ENCODE measurements at places on chromosomes 2 and 18.

DNA sequence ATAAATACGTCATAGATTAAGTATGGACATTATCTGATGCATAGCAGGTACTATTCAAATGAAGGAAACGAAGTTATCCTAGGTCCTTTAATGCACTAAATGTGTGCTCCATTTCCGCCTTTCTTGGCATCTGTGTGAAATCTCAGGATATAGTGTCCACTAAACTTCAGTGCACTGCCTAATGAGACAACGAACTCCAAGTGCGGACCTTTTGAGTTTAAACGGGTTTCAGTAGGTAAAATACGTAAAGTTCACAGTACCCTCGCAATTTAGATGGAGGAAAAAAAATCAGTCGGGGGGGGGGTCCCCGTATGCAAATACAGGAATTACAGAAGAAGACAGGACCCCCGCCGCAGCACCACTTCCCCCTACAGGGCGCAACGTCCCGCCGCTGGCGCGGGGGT is 729 bp upstream of the REL start:
- no peaks in the 10 kb centered on the region for H3K27me3 ChIP-seq
- no peaks in the 10 kb centered on the region for H3K36me3 ChIP-seq
- peak overlapping the region; percentile 45 for H3K4me3 ChIP-seq
- peak; percentile 16 for DNase-seq
- H3K4me1 ChIP-seq = peaks cover 2% of the 10 kb centered on the region

DNA sequence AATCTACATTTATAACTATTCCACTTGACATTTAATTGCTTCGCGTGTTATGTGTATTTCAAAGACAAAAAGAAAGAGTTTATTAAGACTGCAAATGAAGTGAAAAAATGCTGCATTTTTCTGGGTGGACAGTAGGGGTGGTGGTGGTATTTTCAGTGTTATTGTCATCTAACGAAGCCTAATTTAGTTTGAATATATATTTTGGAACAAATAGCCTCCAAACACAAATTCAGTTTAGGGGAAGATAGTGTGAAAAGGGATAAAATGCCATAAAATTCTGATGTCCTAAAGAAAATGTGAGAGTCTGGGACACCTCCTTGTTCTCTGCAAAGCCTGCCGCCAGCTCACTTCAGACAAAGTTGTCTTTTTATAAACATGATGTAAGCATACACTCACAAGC is 425.1 kb downstream of the NRXN1 start:
- H3K36me3 ChIP-seq = no peaks in the 10 kb centered on the region
- H3K27me3 ChIP-seq = no peaks in the 10 kb centered on the region
- DNase-seq = no peak
- no peak overlapping the region for H3K4me3 ChIP-seq
- H3K4me1 ChIP-seq = no peaks in the 10 kb centered on the region

DNA sequence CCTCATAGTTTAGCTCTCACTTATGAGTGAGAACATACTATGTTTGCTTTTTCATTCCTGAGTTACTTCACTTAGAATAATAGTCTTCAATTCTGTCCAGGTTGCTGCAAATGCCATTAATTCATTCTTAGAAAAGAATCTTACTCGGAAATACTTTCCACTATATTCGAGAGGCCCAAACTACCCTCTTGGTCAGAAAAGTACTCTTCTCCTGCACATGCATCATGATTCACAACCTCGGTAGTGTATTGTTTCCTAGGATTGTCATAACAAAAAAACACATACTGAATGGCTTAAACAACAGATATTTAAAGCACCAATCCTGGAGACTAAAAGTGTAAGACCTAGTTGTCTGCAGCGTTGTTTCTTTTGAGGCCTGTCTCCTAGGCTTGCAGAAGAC is 364.0 kb upstream of the SLC14A2 start:
- no peak for DNase-seq
- no peaks in the 10 kb centered on the region for H3K36me3 ChIP-seq
- H3K27me3 ChIP-seq = no peaks in the 10 kb centered on the region
- H3K27ac ChIP-seq = no peak overlapping the region
- no peak overlapping the region for H3K4me3 ChIP-seq
- no peaks in the 10 kb centered on the region for H3K4me1 ChIP-seq

DNA sequence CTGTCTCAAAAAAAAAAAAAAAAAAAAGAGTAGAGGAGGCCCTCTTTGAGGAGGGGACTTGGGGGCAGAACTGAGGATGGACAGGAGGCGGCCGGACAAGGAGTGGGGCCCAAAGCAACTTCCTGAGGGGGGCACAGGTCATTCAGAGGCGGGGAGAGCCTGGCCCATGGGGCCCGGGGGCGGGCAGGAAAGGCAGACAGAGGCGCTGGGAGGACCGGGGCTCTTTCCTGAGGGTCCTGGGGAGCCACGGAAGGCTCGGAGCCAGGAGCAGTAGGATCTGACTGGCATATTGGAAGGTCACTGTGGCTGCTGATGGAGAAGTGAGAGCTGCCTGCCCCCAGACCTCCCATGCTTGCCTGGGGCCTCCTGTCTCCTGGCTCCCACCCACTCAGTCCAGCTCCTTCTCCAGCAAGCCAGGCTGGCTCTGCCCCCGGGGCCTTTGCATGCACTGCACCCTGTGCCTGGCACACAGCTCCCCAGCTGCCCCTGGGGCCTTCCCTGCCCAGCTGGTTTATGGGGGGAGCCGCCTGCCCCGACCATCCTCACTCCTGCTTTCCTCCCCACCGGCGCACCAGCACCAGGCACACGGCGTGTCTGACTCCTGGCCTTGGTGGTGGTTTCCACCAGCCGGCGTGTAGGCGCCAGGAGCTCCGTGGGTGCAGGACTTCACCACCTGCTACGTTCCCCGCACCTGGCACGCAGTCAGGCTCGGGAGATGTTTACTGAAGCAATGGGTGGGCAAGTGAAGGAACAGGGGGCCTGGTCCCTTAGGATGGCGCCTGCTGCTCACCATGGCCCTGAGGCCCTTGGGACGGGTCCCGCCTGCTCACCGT is 5.6 kb downstream of the ESPNL start:
- H3K36me3 ChIP-seq = no peaks in the 10 kb centered on the region
- no peak overlapping the region for H3K4me3 ChIP-seq
- no peak overlapping the region for H3K27ac ChIP-seq
- H3K4me1 ChIP-seq = peaks cover 3% of the 10 kb centered on the region
- H3K27me3 ChIP-seq = no peaks in the 10 kb centered on the region
- no peak for DNase-seq

- no peaks in the 10 kb centered on the region for H3K4me1 ChIP-seq
- no peaks in the 10 kb centered on the region for H3K27me3 ChIP-seq
- H3K27ac ChIP-seq = no peak overlapping the region
- H3K4me3 ChIP-seq = no peak overlapping the region
These were observed 47.6 kb downstream of the ITGAV start for GRCh38 chr2:186637497-186637800.

- no peak for DNase-seq
- no peak overlapping the region for H3K4me3 ChIP-seq
- no peaks in the 10 kb centered on the region for H3K27me3 ChIP-seq
These were observed 20.1 kb downstream of the ARID5A start for GRCh38 chr2:96556441-96557330.
